ENCODE measurements at places on chromosomes 11 and 22.

GRCh38 chr11:132205496-132205895 is 835.1 kb downstream of the NTM start:
- no peak for DNase-seq

DNA sequence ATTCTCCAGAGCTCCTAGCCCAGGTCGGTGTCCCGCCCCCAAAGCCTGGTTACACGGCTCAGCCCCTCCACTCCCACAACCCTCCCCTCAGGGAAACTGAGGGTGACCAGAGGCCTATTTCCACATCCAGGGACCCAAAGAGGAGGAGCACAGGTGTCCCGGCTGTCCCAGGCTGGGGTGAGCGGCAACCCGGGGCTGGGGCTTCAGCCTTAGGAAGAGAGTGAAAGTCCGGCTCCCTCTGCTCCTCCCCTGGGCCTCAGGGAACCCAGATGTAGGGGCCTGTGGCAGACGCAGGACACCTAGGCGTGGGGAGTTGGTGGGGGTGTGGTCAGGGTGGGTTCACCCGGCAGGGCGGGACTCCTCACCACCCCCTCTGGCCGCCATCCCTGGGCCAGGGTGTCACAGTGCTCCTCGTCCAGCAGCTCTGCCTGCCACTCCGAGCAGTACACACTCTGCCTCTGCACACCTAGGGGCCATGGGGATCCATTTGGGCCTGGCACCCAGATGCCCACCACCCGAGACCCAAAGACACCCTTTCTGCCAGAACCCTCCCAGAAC is 63.1 kb downstream of the ARFGAP3 start:
- no peak for DNase-seq

DNA sequence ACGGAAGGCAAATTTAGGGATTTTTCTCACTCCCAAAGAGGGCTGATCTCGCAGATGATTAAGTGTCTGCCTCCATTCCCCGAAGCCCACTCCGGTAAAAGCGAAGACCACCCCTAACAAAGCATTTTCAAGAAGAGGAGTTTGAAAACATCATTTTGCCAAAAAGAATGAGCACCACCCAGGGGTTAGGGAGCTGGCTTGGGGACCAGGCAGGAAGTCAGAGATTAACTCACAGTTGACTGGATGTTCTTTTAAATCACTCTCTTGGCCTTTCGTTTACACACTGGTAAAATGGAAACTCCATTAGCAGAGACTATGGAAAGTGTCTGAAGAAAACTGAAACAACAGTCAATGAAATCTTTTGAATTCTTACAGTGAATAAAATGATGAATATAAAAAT is 7.9 kb upstream of the TRIM44 start:
- DNase-seq = no peak

DNA sequence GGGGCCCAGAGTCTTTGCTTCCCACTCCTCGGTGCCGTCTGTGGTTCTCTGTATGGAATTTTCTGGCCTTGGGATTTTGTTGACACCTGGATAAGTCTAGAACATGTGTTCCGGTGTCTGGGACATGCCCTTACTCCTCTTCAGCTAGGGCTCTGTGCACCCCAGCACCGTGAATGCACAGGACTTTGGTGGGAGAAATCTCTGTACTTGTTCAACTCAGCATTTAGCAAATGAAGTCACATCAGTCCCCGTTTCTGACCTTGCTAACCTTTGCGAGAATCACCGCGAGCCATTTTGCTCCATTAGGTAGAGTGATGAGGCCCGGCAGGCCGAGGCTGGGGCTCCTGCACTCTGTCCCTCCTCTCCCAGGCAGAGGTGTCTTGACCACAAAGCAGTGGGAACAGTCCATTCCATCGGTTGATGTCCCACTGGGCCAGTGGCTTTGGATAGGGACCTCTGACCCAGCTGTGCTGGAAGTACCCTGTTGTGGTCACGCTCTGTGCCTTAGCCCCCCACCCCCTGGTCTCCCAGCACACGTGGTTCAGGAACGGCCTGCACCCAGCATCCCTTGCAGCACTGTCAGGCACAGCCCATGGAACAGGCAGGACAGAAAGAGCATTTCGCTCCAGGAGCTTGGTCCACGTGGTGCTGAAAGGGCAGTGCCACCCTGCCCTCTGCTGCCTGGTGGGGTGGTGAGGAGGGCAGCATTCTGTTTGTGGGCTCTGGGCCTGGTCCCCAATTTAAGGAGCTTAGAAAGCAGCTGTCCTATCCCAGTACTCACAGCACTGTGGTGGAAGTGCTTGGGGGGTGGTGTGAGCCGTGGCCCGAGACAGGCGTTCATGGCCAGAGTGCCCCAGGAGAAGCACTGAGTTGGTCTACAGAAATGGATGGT is 73.4 kb downstream of the MED15 start:
- DNase-seq = no peak

GRCh38 chr22:26722159-26722558 is 64.8 kb downstream of the MIAT start:
- DNase-seq = no peak

- no peak for DNase-seq
Measured at GRCh38 chr11:8794677-8795103, 112.1 kb downstream of the RPL27A start.

- peak; percentile 65 for DNase-seq
Measured at GRCh38 chr11:67401495-67402191, at the start of gene PPP1CA. TSS of gene PPP1CA (minus strand) at chr11:67401858. CDS start at chr11:67401782, 76 bp downstream.

GRCh38 chr11:14026961-14027360 is 64.4 kb downstream of the SPON1 start:
- DNase-seq = no peak

DNA sequence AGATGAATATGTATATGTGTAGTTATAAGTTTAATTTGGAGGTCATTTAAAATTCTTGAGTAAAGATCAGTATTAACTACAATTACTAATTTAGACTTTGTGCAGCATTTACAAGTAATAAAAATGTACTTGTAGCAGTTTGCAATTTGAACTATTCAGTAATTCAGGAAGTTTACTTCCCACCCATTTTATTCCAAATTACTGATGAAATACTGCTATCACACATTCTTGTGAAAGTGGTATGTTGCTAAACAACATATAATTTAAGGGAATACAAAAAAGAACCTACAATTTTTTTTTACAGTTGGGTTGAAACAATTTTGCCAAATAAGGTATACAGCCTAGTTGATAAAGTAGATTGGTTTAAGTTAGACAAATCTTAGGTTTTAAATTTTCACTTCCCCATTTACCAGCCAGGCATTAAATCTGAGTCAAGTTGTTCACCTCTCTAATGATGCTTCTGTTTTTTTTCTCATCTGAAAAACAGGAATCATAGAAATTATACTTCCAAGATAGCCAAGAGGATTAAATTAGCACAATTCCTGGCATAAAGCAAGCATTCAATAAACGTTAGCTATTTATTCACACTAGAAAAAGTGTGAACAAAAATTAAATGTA is 45.3 kb downstream of the ZBTB44 start:
- no peak for DNase-seq

DNA sequence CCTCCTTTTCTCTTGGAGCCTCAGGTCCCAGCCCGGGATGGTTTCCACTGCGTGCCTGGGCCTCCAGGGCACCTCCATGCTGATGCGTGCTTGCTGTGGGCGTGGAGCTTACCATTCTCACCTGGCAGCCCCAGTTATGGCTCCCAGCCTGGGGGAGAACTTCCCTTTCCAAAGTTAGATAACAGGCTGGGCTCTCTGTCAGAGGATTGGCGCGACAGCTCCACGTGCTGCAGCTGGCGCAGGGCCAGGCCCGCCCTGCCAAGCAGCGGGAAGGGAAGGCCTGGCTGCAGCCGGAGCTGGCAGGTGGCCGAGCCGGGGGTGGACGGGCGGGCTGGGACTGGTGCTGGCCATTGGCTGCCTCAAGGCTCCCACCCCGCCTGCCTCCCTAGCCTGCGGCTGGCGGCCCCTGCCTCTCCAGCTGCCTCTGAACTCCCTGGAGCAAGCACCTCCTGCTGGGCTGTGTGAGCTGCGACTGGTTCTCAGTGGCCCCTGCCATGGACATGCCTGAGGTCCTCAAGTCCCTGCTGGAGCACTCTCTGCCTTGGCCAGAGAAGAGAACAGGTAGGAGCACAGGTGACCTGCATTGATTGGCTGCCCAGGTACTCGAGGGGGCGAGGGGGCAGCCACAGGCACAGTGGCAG is 14.6 kb upstream of the TEF start:
- DNase-seq = peak; percentile 93

- no peak for DNase-seq
Measured at GRCh38 chr11:60887556-60887955, 18.8 kb downstream of the PRPF19 start.

GRCh38 chr11:105393326-105393725 is 216.5 kb upstream of the GRIA4 start:
- no peak for DNase-seq

DNA sequence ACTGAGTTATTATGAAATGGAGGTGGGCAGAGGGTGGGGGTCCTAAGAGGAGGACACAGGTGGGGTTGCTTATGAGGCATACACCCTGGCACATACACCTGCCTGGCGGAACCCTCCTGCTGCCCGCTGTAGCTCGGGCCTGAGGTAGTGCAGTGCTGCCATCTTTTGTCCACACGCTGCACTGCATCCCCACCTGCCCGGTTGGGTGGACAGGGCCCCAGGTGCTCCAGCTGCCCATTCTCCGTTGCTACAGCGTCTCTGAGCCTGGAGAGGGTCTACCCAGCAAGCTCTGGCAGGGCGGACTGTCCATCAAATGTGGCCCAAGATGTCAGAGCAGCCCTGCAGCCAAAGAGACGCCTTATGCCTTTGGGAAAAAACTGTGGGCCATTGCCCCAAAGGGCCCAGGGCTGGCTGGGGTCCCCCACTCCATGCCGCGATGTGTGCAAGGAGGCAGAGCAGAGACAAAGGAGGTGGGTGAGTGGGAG is 131.2 kb downstream of the BUD13 start:
- no peak for DNase-seq

- DNase-seq = no peak
Measured at GRCh38 chr11:31325160-31325559, 44.4 kb downstream of the DCDC1 start.

DNA sequence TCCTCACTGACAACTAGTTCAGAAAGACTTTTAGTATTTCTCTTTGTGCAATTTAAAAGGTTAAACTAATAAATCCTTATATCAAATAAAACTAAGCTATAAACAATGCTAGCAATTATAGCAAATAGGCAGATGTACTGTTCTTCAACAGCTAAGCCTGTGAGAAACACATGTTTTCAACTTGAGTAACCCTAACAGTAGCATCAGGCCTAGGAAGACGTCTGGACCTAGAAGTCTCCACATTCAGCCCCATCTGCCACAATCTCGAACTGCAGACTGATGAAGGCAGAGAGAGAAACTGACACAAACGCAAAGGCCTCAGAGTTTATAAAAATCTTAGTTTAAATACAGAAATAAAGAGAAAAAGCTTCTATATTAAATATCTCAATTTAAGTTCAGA is 2.5 kb downstream of the ST13 start:
- no peak for DNase-seq

DNA sequence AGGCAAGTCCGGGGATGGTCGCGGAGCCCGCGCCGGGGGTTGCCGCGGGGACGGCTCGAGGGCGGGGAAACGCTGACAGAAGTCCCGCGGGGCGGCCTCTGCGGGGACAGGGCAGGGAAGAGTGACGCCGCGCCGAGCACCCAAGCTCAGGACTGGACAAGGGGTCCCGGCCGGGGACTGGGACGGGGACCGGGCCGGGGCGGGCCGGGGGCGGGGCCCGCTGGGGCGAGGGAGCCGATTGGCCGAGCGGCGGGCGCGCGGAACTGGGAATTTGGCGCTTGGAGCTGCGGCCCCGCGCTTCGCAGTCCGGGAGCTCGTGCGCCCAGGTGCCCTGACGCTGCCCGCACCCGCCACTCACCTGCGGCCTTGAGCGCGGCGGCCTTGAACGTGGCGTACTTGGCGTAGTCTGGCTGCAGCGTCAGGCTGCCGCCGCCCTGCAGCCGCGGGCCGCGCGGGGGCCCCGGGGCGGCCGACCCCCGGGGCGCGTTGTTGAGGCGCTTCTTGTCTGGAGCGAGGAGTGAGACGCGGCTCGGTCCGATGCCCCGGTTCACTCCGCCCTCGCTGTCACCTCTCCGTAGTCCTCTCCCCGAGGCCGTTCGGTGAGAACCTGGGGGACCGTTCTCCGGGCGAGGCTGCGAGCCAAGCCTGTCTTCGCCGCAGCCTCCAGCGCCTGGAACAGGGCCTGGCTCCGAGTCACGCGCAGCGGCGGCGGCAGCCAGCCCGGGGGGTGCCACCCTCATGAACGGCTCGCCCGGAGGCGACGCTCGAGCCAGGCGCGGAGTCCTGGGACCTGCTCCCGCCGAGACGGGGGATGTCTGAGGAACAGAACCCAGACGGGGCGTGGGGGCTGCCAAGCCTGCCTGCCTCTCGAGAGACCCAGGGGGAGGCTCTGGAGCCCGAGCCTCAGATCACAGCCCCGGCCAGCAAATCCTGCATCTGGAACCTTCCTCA is 4.5 kb downstream of the SHISA8 start:
- DNase-seq = no peak

- no peak for DNase-seq
Measured at GRCh38 chr22:37199760-37200108, 11.7 kb upstream of the C1QTNF6 start.

GRCh38 chr11:32108576-32108975 is 17.7 kb downstream of the RCN1 start:
- DNase-seq = no peak

GRCh38 chr11:34203377-34203871 is 98.0 kb downstream of the NAT10 start:
- no peak for DNase-seq

DNA sequence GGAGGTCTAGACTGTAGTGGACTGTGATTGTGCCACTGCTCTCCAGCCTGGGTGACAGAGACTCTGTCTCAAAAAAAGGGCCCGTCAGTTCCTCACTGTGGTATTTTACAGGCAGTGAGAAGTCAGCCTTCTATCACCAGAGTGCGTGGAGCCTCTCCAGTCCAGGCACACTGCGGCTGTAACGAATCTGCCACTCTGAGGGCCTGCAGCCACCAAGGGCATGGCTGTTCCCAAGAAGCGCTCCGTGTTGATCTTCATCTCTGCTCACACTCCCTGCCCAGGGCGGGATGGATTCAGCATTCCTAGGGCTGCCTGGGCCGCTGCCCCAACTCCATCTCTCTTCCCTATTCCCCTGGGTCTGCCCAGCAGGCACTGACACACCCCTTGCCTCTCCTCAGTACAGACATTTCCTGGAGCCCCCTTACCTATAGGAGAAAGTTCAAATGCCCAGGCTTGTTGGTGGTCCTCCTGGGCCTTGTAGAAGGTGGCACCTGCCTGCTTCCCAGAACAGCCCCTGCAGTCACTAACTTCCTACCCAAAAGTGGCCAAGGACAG is 148.4 kb downstream of the CACNA1I start:
- no peak for DNase-seq

DNA sequence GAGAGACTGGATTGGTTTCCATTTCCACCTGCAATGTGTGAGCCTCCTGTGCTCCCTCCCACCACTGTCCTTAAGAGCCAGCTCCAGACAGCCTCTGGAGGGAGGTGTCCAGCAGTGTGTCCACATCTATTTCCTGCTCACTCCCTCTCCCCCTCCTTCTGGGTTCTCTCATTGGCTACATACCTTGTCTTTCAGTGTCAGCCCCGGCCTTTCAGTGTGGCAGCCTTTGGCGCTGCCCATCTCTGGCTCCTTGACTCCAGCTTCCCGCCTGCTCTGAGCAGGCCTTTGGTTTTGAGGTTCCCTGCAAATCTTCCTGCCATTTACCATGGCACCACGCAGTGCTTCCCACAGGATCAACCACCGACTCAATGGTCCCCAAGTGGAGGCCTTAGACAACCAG is 19.0 kb upstream of the PTPRJ start:
- DNase-seq = no peak

GRCh38 chr22:20194681-20195593 is 44.1 kb upstream of the CCDC188 start:
- no peak for DNase-seq

Measured in AG04450 (cell line).